Ecto neural progenitor cell (in vitro differentiated cells): ENCODE measurements at places on chromosomes 7 and 10.
A peak's percentile ranks its signal among the peaks of the same experiment; 100 is the strongest.

DNA sequence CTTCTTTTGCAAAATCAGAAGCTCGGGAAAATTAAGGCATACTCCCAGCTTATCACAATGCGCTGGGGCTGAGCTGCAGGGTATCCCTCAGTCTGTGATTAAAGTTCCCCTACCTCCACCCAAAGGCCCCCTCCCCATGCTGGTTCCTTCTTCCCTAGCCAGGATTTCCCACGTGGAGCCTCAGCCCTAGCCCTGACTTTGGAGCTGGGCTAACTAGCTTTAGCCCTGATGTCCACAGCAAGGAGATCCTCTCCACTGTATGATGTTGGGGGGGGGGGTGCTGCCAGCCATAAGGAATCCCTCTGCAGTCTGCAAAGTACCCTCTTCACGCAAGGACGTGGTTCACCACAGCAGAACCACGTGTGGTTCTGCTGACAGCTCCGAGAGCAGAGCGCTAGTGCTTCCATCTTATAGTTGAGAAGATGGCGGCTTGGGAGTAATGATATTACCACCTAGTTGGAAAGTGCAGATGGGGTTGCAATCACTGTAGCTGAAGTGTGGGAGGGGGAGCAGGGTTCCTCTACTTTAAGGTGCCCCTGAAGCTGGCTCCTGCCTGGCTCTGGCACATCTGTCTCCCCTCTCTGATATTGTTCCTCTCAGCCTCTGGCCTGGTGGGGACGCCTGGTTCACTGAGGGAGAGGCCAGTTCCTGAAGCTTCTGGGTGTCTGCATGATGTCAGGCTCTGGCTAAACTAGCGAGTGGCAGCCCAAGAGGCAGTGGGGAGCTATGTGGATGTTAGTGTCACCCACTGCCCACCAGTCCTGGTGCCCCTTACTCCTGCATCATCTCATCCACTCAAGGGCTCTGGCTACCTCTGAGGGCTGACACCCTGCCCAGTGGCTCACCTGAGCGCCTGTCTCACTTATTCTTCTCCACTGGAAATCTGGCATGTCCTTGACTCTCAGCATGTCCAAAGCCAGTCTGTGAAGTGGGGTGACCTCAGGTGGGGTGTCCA, 270.7 kb downstream of the RPS24 start:
- DNase-seq = peak; percentile 40

DNA sequence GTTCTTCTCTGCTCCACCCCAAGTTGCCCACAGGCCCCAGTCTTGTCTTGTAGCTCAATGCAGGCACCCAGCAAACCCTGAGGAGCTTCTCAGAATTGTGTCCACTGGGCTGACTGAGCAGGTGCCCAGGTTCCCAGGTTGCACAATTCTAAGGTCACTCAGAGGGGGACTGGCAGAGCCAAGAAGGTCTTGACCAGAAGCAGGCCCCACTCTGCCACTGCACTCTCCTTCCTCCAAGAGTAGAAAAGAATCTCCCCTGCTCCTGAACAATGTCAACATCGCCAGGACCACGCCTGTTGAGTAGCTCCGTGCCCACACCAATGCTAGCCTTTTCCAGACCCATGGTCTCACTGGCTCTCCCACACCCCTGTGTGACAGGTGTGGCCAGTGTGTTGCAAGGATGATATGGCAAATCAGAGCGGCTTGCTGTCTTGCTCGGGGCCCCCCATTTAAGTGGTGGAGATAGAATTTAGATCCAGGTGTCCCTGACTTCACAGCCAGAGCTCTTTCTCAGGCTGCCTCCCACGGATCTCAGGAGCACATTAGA, 577 bp downstream of the LRRC18 start:
- DNase-seq = peak; percentile 36

- no peak for DNase-seq
Measured at GRCh38 chr7:142025896-142026295, 30.2 kb downstream of the MGAM start.

DNA sequence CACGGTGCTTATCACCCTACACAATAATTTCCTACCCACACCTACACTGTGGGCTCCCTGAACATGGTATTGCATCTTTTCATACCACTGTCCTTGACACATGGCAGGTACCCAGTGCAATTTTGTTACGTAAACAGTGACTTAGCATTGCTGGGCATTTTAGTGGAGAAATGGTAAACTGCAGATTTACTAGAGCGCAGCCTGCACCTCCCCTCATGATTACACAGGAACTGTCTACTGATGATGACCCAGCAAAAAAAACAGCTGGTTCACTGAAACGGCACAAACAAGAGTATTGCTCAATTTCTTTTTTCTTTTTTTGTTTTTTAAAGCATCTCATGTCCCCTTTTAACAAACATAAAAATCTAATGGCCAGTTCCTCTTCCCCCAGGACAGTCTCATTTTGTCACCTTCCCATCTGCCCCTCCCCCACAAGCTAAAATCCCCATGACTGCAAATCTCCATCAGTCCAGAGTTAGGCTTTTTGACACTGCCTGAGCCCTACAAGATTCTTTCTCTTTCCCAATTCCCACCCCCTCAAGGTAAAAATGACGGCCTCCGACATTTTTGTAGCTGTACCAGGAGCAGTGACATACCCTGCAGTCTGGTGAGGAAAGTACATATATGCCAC, 2.8 kb downstream of the ZNF746 start:
- no peak for DNase-seq

GRCh38 chr7:7556852-7557251, 9.8 kb upstream of the MIOS start:
- no peak for DNase-seq
